ENCODE measurements at places on chromosomes 4 and X. TPM values are rescaled to one million over a fixed set of nuclear protein-coding genes. Genes with fewer than 3 reads are reported as not detected.
A peak's percentile ranks its signal among the peaks of the same experiment; 100 is the strongest.

The ESX1 gene
- total RNA-seq: not detected

- no peak for DNase-seq
These were observed 847.7 kb upstream of the INTU start for GRCh38 chr4:126784966-126785580.

The GAGE13 gene
- not detected for total RNA-seq

DNA sequence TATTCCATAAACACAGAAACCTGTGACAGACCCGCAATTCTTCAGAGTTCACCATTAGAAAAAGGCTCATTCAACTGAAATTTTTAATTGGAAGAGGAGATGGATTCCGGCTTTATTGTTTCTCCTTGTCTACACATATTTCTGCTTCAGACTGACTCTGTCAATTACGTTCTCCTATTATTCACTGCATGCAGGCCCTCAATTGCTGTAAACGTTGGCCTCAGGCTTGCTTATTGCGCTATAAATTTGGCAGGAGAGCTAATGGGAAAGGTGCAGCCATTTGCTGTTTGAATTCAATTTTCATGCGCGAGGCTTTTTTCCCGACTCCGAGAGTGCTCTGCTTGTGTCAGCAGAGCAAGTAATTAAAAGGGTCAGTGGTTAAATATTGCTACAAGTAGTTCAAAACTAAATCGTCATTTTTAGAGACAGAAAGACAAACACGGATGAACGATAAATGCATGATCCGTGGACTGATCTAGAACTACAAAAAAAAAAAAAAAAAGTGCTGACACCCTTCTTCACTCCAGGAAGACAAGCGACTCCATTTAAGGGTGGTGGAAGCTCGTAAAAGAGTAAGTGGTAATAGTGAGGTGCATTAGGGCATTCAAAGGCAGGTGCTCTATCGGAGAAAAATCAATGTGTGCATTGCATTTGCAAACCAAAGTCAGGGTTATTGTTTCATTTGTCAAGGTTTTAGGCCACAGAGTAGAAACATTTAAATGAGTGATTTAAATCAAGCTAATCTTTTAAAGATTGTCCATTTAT is 841.6 kb upstream of the FRG1 start:
- no peak for DNase-seq

DNA sequence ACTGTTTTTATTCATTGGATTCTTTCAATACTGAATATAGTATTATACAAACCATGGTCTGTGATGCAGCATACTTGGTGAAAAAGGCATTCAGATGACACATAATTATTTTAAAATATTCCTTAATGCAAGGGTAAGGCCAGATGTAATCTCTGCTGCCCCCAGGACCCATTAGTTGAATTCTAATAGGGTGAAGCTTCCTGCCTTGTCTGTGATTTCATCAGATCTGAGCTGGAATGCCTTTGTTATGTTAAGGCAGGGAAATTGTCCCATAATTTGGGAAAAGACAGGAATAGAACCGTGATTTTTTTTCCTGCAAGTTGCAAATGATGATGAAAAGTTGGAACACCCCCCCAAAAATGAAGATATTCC is 26.1 kb downstream of the ZRSR2 start:
- DNase-seq: no peak

DNA sequence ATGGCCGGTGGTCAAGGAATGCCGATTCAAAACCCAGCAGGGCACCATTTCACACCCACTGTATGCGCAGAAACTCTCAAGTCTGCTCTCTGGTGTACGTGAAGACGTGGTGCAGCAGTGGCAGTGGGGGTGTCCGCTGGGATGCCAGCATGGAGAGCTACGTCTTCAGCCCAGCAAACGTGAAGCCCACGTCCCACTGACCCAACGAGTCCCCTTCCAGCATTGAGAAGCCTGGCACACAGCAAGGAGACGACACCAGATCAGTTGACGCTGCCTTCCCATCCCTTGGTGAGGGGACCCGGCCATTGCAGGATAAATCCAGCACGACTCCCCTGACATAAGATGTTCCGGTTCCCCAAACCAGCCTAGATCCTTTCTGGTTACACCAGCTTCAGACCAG is 2.2 kb upstream of the PLXNB3 start:
- DNase-seq: no peak

The PLS3 gene
- total RNA-seq: 57.0 TPM

GRCh38 chr4:76830964-76831703 is 66.8 kb downstream of the SOWAHB start:
- peak; percentile 34 for DNase-seq

DNA sequence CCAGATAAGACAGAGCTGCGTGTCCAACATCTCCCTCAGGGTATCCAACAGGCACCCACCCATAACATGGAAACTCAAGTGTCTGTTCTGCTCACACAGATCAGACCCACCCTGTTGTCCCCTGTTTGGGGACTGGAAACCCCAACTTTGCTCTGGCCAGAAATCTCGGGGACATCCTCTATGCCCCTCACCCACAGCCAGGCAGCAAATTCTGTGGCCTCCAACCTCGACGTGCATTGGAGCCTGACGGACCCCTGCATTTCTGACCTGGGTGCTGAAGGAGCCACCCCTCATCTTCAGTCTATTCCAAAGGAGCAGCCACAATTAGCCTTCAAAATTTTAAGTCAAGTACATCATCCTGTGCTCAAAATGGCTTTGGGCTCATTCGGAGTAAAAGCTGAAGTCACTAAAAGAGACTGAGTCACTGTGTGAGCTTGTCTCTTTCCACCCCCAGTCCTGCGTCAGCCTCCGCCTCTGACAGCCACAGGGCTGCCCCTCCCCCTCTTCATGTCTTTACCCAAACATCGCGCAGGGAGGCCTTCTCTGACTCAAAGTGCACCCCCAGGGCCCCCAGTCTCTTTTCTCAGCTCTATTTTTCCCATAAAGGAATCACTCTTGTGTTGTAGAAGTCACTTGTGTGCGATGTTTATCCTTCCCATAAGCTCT is 24.4 kb upstream of the PDE6B start:
- no peak for DNase-seq

DNA sequence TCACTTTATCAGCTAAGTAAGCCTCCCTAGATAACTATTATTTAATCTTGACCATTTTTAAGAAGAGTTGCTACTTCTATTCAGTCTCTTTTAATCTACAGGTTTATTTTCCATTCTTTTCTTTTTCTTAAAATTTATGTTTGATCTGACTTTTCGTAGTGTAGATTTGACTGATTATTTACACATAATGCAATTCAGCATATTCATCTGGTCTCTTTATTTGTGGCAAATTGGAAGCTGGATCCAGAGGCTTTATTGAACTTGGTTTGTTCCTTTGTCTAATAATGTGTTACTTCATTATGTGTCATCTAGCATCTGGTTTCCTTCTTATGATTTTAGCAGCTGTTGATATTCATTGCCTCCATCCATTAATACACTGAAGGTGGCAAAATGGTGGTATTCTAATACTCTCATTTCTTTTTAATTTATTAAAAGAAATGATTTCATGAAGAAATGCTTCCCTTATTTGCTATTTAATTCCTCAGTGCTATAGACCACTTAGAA is 113.0 kb downstream of the FBXW7 start:
- no peak for DNase-seq

The IBSP gene
- not detected for total RNA-seq

The RHOH gene
- 1.8 TPM for total RNA-seq

DNA sequence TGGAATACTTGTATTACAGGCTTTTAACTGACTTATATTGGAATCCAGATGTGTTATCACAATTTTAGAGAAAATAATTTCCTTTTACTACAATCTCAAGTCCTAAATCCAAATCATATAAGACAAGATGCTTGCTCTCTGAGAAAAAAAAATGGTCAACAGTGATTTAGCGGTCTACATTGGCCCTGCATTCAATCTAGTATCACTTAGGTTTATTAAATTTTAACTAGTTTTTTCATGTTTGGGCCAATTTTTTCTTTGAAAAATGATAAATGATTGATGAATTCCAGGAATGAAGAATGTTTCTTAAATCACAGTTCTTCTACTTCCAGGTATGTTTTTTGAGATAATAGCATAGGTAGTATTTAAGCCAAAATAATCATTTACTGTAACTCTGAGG is 2.8 kb upstream of the FGG start:
- DNase-seq: no peak

The MAGEA6 gene
- not detected for total RNA-seq
